ENCODE measurements at places on chromosomes 1 and 21.

- DNase-seq, result no peak
Observed at GRCh38 chr1:220511179-220511578, 16.8 kb upstream of the MARK1 start.

DNA sequence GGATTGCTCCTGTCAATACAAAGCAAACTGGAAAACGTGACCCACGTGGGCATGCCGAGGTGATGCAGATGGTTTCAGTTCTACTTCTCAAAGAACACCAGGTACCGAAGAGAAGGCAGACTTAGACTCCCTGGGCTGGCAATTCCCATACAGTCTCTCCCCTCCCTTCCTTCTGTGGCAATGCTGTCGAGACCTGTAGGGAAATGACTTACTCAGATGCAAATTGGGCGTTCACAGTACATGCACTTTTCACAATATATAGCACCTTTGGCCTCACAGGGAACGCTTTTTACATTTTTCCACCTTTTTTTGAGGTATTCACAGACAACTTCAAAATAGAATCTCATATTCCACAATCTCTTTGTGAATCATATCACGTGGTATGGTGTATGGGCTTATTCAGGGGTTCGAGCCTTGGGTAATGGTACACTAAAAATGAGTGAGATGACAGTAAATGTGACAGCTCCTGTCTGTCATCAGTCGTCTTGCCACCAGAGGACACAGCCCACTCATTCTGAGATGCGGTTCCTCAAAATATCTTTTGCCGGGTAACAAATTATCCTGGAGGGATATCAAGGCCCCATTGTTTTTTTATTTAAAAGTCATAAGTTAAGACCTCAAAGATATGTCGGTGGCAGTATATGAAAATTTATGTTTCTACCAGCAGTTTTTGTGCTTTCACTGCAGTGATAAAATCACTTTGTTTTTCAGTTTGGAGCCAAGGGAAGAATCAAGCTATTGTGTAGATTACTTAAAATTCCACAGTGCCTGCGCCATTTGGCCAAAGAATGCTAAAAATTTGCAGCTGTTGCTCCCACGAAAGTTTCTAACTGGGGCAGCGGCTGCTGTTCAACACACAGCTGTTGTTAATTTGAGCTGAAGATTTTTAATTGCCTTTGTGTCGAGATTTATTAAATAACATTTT is 168.4 kb downstream of the ZZZ3 start:
- no peak for DNase-seq

DNA sequence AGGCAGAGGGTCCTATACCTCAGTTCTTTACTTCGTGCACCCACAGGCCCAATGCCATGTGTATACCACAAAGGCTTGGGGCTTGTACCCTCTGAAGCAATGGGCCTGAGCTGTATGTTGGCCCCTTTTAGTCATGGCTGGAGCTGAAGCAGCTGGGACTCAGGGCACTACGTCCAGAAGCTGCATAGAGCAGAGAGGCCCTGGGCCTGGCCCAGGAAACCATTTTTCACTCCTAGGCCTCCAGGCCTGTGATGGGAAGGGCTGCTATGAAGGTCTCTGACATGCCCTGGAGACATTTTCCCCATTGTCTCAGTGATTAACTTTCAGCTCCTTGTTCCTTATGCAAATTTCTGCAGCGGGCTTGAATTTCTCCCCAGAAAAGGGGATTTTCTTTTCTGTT is 48.1 kb upstream of the VTCN1 start:
- DNase-seq, result no peak

- no peak for DNase-seq
Observed at GRCh38 chr1:12206792-12207424, 22.9 kb upstream of the VPS13D start.

GRCh38 chr21:17270229-17270628 is 242.6 kb upstream of the CXADR start:
- no peak for DNase-seq

Data from stimulated activated CD8-positive, alpha-beta memory T cell treated with anti-CD3 and anti-CD28 coated beads, Interleukin-4, amount 100 ng/mL, for 1 hour (primary cell).